AG04449 (cell line): ENCODE measurements at places on chromosomes 11 and 22.
A peak's percentile ranks its signal among the peaks of the same experiment; 100 is the strongest.

GRCh38 chr11:18669711-18670110, 28.9 kb upstream of the TMEM86A start:
- DNase-seq, result no peak

- DNase-seq, result no peak
Measured at GRCh38 chr11:125154378-125155099, 10.0 kb upstream of the PKNOX2 start.

DNA sequence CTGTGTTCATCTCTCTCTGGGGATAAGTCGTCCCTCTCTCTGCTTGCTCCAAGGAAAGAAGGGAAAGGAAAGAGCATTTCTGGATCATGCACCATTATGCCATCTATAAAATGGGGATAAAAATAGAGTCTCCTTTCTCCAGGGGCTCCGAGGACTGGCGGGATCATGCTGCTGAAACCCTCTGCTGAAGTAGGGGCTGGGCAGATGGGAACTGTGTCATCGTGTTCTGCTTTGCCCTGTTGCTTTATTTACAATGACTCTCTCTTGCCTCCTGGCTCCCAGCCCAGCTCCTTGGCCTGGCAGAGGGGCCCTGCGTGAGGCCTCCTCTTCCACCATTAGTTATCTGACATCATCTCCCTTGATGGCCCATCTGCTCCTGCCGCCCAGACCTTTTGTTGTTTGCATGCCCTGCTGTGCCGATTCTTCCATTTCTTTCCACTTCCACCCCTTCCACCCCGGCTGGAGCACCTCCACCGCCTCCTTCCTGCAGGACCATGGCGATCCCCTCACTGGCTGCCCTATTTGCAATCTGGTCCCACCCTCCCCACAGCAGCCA, 200.9 kb downstream of the MYO18B start:
- no peak for DNase-seq

GRCh38 chr11:125358254-125358840, 137.7 kb downstream of the FEZ1 start:
- no peak for DNase-seq

DNA sequence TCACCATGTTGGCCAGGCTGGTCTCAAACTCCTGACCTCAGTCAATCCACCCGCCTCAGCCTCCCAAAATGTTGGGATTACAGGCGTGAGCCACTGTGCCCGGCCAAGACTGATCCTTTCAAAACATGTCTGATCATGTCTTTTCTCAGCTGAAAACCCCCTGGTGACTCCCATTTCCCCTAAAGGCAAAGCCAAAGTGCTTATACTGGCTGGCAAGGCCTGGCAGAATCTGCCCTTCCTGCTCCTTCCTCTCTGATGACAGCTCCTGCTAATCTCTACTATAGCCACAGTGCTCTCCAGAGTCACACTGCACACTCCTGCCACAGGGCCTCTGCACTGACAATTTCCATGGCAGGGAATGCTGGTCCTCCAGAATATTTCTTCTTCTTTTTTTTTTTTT, 2.6 kb upstream of the MCHR1 start:
- no peak for DNase-seq

GRCh38 chr11:101618709-101619108, 34.9 kb upstream of the TRPC6 start:
- no peak for DNase-seq

DNA sequence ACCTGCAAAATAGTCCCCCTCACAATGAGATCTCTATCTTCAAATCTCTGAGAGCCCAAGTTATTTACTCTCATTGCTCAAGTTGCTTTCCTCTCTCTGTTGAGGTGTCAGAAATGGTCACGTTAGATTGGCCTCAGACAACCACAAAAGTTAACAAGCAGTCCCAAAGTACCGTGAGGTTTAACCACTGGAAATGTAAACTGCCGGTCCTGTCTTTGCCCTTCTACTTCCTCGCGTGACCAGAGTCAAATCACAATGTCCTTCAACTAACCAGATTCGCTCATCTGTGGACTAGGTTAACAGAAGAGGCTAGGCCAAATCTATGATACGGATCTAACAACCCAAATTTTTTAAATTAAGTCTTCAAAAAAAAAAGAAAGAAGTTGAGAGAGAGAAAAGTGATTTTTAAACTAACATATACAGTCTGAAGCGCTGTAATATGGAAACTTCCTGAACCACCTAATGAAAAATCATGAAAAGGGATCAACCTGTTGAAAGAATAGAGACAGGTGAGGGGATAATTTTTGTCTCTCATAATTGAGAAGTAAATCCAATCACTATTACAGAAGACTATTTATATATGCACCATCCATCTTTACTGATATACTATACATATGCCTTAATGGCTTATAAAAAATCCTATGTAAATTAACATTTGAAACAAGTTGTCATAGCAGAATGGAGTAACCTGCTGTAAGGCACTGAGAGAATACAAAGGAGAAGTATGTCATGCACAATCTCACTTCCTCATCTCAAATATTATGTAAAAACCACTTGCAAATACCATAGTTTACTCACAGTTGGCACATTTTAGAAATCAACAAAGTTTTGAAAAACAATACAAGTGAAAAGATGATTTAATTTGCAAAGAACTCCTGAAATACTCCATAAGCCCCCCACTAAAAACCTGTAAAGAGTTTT, 3.3 kb upstream of the JAML start:
- DNase-seq, result no peak

- no peak for DNase-seq
Measured at GRCh38 chr11:65386307-65387140, at the start of gene FRMD8. Gene FRMD8 (plus strand): TSS chr11:65386637. CDS start chr11:65387037, 400 bp downstream.

DNA sequence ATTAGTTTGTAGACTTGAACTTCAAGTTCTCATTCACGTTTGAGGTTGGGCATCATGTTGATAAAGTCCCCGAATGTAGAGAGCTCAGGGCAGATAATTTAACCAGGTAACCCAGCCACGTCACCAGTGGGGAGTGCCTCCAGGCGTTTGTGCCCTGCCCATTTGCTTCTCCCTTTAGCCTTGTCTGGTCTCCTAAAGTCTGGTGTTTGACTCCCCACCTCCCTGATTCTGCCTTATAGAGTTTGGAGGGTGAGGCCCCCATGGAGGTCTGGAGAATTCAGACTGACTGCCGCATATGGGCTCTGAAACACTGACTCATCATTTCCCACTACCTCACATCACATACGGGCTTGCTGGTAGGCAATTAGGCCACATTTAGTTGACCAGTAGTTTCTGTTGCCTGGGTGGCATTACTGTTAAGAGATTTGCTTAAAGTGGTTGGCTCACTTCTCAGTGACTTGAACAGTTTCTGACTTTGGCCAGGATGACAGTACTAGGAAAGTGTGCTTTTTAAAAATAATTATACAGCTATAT, 99.3 kb upstream of the GAL start:
- no peak for DNase-seq

DNA sequence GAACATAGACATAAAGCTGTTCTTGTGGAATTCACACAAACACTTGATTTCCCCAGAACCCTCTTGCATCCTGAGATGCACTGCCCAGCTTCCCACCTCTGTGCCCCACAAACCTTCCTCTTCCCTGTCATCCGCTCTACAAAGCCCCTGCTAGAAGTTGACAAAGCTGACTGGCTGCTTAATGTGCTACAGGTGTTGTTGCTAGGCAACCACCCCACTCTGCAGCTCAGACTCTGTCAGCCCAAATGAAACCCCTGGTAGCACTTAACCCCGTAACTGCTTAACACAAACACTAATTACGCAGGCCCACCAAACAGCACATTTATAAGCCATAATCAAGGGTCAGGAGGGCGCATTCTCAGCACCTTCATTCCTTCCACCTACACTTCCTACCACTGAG, 172.0 kb upstream of the CADM1 start:
- no peak for DNase-seq

DNA sequence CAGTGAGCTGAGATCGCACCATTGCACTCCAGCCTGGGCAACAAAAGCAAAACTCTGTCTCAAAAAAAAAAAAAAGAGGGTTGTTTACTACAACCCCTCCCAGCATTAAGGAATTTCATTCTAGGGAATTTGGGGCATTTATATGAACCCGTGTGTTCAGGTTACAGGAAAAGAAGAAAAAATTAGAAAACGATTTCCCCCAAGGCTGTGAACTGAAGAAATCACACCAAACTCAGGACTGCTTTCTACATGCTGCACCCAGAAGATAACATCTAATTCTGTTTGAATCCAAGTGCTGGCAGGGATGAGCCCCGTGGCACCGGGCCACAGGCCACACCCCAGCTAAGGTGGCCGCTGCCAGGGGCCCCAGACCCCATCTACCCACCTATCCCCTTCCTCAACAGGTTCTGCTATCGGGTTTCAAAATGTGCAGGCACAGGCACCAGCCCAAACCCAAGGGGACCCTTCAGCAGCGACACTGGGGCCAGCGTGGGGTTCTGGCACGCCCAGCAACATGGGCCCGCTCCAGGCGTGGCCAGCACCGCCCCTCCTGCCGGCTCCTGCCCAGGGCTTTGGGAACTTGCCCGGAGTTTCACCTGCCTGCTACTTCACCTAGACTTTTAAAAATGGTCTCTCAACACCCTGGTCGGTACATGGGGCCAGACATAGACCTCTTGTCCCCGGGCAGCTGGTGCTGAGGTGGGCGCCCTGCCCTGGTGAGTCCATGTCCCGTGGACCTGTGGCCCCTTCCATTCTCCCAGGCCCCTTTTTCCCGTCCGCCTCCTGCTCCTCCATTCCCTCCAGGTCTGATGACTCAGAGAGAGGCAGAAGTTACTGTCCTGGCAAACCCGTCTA, 11.8 kb downstream of the CELSR1 start:
- DNase-seq, result no peak

DNA sequence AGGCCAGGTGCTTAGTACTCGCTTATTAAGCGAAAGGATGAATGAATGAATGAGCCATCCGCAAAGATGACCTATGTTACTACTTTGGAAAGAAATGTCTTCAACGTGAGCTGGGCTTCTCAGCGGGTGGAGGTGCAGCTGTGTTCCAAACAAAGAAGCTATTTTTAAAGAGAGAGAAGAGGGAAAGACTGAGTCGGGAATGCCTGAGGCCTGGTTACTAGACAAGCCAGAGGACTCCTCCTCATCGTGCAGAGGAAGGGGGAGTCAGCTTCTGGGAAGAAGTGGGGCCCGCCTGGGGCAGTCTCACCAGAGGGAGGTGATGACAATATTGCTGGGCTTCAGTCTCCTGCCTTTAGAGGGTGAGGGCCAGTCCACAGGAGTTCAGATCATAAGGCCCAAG, 30.4 kb upstream of the CD5 start:
- DNase-seq, result no peak

- no peak for DNase-seq
Measured at GRCh38 chr22:36452250-36452977, 29.0 kb downstream of the TXN2 start.

DNA sequence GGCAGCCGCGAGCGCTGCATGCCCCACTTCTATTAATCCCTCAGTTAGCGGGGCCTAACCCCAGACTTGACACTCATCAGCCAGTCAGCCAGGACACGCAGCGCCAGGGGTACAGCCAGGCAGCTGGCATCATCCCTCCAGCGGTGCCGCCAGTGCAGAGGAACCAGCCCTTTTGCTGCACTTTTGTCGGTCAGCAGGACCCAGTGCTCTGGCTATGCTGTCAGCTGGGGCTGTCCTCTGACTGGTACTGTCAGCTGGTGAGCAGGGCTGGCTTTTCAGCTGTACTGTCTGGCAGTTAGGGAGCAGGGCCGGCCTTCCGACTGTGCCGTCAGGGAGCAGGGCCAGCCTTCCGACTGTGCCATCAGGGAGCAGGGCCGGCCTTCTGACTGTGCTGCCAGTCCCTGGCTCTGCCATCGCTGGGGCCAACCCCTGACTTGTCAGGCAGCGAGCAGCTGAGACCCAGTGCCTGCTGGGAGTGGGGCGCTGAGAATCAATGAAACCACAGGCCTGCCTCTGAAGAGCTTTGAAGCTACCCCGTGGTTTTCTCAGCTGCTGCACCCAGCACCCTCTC, 115.4 kb downstream of the KIAA1671 start:
- DNase-seq, result no peak

- DNase-seq, result no peak
Measured at GRCh38 chr11:87966694-87967093, 208.5 kb downstream of the RAB38 start.

GRCh38 chr11:76634886-76635285, 35.7 kb downstream of the LRRC32 start:
- DNase-seq, result no peak

DNA sequence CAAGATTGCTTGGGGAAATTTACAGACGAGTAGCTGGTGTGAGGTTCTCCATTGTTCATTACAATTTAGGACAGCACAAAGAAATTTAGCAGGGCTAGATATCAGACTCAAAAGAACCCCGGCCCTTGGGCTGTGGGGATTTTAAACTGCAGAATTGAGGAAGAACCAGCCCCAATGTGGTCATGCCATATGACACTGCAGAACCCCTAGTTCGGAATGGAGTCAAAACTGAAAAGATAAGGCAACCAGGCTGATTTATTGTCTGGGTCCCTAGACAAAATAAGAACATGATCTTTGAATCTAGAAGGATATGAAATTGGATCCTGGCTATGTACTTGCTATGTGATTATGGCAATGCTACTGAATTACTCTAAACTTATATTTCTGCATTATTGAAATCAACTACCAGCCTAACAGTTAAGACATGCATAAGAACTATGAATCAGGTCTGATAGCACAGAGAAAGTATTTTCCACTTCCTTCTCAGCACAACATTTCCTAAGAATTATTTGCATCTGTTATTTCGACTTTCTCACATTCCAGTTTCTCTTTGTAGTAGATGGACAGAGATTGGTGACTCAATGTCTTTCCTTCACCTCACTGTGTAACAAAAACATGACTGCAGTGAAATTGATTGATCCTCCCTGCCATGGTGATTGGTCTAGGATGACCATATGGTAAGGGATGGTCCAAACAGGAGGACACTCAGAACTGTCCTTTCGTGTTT, 13.2 kb downstream of the MMP3 start:
- no peak for DNase-seq

DNA sequence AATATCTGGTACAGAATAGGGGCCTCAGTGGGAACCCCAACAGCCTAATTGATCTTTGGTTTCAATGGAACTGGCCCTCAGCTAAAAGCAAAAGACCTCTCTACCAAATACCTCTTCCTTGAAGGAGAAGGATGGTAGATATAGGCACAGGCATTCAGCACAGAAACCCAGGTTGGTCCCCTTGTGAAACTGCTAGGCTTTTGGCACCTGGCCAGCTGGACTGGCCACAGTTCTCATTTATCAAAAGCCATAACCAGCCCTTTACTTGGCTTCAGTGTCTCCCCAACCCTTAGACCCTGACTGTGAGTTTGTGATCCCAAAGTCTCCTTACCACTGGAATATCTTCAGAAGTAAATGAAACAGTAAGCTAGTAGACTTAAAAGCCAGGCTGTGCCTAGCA, 152.9 kb downstream of the TENM4 start:
- no peak for DNase-seq

GRCh38 chr11:119509969-119510401, 87.0 kb upstream of the THY1 start:
- peak; percentile 54 for DNase-seq
